RPMI7951 (cell line): ENCODE measurements at places on chromosomes 4 and X.

DNA sequence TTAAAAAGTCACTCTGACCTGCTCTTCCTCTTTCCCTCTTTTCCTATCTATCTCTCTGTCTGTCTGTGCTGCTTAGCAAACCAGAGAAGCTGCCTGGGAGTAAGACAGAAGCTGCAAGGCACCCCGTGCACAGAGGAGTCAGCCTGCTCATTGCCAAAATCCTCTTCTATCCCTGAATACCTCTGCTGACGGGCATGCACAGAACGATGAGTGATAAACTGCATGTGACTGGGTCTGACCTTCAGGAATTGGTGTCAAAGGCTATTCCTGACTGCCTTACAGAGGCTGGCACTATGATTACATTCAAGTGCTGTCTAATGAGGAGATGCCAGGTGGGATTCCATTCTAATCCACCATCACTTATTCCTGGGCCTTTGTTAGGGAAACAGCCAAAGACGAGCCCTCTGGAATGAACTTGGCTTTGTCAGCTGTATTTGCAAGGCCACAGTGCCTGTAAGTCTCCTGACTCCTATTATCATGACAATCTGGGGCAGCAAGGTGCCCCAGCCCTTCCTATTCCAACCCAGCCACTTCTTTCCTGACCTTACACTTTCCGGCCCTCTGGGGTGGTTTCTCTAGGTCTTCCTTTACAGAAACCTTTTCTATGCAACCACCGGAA lies 45.4 kb upstream of the CTAG2 start:
- no peak for DNase-seq

DNA sequence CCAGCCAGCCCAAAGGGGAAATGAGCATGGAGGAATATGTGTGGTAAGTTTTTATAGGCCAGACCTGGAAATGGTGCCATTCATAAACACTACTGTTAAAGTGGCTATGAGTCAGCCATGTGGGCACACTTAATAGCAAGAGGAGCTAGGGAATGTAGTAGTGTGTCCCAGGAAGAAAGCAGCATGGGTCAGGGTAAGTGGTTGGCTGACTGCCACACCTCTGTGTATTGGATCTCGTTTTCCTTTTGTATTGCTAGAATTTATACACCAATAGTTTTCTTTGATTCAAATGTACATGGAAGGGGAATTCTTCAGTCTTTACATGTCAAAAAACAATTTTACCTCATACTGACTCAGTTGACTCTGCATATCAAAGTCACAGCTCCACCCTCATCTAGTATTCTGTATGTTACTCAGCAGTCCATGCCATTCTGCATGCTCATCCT lies 22.9 kb upstream of the SGMS2 start:
- DNase-seq = peak; percentile 85

DNA sequence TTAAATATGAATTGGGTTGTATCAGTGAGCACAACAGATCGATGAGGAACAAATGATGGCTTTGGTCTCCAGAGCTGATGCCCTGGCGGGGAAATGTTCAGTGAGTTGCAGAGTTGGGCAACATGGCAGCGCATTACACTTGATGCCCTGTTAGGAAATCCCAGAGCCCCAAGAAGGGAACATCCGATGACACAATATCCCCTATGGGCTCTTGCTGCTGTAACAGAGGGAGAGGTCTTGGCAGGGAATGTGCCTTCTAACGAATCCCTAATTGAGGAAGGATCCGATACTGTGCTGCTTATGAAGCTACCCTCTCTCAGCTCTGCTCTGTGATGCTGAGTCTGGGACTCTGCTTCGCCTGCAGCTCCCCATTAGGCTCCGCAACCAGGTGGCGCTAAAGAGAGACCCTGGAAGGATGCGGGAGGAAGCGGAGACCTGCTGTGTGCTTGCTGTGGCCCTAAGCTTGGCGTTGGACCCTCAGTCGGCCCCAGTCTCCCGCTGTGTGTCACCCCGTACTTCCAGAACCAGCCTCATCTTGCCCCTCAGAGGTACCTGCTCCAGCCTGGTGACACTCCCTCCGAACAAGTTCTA lies 38.9 kb downstream of the PDHA1 start:
- peak; percentile 40 for DNase-seq

- DNase-seq = peak; percentile 61
Observed at GRCh38 chr4:85776579-85776978, 301.6 kb downstream of the ARHGAP24 start.

- DNase-seq = peak; percentile 57
Observed at GRCh38 chrX:119512146-119512800, 44.0 kb downstream of the SLC25A5 start.

GRCh38 chr4:112063260-112063659 lies 82.0 kb upstream of the FAM241A start:
- DNase-seq = peak; percentile 8

- no peak for DNase-seq
Observed at GRCh38 chrX:17566740-17567139, 170.6 kb upstream of the SCML1 start.

GRCh38 chr4:177367336-177367735 lies 57.7 kb downstream of the NEIL3 start:
- DNase-seq = peak; percentile 6

DNA sequence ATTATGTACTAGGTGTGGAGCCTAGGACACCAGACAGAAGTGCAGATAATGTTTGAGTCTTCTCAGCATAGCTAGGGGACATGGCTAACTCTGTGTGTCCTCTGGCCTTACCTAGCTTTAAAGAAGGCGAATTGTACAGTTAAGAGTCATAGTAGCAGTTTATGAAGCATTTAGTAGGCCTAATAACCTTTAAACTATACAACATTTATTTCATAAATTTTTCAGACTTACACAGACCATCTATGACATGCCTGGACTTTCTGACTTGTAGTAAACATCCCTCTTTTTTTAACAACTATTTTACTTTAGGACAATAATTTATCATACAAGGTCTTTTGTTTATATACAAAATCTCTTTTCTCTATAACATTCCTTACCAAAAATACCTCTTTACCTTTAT lies 37.4 kb downstream of the ETNPPL start:
- no peak for DNase-seq

GRCh38 chr4:178963446-178964045 lies 1521.3 kb upstream of the AGA start:
- DNase-seq = no peak

- peak; percentile 29 for DNase-seq
Observed at GRCh38 chr4:53015681-53016080, 153.6 kb downstream of the RASL11B start.

DNA sequence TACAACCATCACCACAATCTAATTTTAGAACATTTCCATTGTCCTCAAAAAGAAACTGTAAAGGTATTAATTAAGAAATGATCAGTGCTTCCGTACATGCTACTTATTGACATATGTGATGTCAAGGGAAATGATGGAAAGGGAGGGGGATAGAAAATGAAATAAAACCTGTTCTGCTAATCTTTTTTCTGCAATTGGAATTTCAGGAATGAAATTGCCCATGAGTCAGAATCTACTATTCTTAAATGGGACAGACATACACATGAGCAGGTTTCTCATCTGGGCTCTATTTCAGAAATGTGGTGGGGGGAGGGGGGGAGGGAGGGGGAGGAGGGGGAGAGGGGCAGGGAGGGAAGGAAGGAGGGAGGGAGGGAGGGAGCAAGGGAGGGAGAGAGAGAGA lies 91.0 kb downstream of the SHROOM4 start:
- no peak for DNase-seq

- DNase-seq = no peak
Observed at GRCh38 chr4:44984083-44984482, 257.7 kb upstream of the GNPDA2 start.

DNA sequence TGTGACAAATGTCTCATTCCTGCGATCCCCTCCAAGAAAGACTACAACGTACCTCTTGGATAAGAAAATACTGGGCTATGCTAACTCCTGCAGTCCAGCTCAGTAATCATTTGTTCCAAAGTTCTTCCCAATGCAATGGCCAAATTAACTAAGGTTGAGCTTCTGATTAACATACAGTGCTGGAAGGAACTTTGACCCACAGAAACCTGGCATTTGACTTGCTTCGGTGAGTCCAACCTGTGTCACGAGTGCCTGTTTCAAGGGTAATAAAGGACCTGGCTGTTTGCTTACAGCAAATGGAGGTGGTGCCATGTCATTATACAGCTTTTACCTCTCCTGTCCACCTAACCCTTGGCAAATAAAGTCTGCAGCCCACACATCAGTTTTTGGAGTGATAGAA lies 83.2 kb downstream of the RBM47 start:
- no peak for DNase-seq

- DNase-seq = no peak
Observed at GRCh38 chrX:21610168-21610567, 48.0 kb downstream of the KLHL34 start.

DNA sequence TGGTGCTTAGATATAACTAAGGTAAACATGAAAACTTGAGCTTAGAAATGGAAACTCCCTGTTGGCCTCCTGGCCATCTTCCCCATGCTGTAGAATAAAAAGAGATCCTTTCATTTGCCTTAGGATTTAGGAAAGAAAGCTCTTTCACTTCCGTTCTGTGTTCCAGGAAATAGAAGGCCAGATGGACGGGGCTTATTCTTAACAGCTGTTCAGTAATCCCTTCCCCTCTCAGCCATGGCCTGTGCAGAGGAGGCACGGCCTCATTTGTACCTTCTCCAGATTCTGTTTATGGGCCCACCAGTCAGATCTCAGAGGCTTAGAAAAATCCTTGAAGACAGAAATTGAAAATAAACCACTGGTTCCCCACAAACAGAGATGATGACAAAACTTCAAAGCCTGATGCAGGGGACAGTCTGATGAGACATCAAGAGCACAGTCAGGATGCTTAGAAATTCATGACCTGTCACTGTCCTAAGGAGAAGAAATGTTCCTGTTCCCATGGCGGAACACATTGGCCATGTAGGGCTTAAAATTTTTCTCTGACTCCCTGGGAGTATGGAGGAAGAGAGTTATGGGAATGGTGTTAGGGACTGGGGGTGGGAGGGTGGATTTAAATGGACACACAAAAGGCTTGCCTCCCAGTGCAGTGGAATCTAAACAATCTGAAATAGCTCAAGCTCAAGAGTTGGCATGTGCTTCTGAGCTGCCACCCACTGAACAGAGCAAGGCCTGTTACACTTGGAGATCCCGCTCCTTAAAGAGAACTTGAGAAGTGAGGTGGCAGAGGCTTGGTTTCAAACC lies 188.8 kb downstream of the SOWAHB start:
- peak; percentile 39 for DNase-seq

GRCh38 chr4:84362896-84363655 lies 136.0 kb downstream of the NKX6-1 start:
- no peak for DNase-seq

DNA sequence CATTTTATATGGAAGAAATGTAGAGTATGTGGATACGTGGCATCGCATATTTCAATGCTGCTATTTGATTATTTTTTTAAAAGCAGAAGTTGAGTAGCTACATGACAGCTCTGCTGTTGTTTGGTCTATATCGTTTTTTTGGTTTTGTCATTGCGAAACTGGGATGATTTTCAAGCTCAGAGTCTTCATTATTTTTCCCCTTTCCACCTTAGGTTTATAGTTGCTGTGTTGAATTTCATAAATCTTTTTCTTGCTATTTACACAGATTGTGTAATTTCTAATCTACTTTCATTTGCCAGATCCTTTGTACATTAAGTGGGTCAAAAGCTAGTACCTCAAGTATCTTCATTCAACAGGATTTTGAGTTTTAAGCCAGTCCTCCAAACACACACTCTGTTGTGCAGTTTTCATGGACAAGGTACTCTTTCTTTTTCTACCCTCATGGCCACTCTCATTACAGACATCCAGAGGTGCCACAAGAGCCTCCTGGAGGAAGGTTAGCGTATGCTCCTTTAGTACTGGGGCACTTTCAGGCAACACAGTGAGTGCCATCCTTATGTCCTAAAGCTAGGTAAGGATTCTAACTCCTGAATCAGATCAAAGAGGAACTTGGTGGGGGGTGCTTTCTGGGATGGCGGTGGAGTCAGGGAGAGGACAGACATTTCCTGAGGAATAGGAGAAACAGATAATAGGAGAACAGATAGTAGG lies 123.2 kb downstream of the FHIP1A start:
- no peak for DNase-seq

- DNase-seq = peak; percentile 81
Observed at GRCh38 chrX:135340831-135341230, 31.6 kb downstream of the ETDC start.

- DNase-seq = no peak
Observed at GRCh38 chr4:891747-892146, 40.4 kb downstream of the GAK start.

- DNase-seq = peak; percentile 74
Observed at GRCh38 chr4:166594326-166594946, 639.9 kb downstream of the SPOCK3 start.

GRCh38 chrX:46647251-46647650 lies 73.7 kb downstream of the CHST7 start:
- no peak for DNase-seq

DNA sequence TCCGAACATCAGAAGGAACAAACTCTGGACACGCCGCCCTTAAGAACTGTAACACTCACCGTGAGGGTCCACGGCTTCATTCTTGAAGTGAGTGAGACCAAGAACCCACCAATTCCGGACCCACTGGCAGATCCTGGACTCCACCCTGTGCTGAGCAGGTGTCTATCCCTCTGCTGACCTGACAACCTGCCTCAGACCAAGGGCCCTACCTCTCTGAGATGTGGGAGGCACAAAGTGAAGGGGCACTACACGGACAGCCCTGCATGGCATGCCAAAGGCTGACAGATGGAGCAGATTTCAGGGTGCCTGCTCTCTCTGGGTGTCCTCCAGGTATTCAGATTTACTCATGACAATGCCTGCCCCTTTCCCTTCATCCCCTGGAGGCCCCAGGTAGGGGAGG lies 14.0 kb upstream of the HSFX1 start:
- no peak for DNase-seq

GRCh38 chrX:46803140-46803539 lies 33.7 kb upstream of the RP2 start:
- peak; percentile 37 for DNase-seq

DNA sequence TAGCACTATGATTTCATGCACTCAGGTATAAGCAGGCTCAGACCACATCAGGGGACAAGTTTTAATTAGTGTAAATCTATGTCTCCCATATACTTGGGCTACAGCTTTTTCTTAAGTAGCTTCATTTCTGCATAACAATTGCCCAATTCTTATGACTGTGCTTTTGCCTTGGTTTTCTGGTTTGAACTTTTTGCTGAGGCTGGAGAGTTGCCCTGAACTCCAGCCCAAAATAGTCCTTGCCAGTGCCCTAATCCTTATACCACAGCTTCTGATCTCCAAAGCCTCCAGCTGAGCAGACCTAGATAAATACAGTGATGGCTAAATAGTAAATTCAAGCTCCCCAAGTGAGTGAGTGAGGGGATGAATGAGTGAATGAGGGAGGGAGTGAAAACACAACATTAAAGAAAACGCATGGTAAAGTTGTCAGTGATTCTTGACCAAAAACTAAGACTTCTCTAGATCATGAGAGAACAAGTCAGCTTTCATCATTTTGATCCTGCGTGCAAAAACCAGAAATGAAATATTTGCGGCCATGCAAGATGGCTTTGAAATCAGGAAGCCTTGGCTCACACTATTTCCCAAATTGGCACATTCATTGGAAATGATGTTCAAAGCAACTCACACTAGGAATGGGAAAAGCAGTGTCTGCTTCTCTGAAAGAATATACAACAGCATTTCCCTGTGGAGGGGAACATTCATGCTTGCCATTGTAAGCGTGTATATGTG lies 437.1 kb upstream of the CTSO start:
- peak; percentile 10 for DNase-seq

- no peak for DNase-seq
Observed at GRCh38 chr4:123750044-123750443, 353.4 kb downstream of the SPRY1 start.

GRCh38 chr4:141126769-141127168 lies 6.5 kb downstream of the RNF150 start:
- no peak for DNase-seq
